ENCODE measurements at places on chromosomes 16 and 17.

DNA sequence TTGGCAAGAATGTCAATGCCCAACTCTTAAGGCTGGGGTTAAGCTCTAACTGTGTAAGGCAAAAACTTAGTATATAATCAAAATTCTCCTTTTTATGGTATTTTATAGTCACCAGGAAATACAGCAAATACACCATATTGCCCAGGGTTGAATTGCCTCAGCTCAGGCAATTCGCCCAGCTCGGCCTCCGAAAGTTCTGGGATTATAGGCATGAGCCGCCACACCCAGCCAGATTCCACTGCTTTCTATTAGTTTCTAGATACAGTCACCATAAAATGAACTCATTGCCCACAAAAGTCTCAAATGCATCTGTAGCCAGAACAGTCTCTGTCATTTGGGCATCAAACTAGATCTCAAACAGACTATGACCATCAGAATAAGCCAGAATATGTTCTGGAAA is 238.7 kb upstream of the TOX3 start:
- DNase-seq = no peak

GRCh38 chr16:67666559-67667452 is at the start of the genes C16orf86 and ENKD1:
TSS of gene C16orf86 (plus strand) at chr16:67666814. CDS start at chr16:67666971, 157 bp downstream.
TSS of gene ENKD1 (minus strand) at chr16:67666750. CDS start at chr16:67666442, 308 bp downstream.
- no peak for DNase-seq

- DNase-seq = no peak
Observed at GRCh38 chr16:87464691-87465300, 28.0 kb downstream of the ZCCHC14 start.

DNA sequence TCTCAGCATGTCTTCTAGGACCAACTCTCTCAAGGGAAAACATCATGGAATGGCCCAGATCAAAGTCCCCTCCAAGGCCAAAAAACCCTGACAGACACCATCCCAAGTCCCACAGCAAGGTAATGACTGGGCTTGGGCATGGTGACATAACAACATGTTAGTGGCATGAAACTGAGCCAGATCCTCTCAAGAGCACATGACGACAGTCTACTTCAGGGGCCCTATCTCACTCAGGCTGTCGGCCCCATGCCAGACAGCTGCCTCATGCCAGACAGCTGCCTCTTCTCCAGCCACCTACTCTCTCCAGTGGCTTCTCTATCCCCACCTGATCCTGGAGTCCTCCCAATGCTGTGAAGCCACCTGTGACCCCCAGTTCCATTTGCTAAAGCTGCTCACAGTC is 18.4 kb downstream of the HSD11B2 start:
- DNase-seq = no peak

- no peak for DNase-seq
Observed at GRCh38 chr16:87465306-87465705, 27.5 kb downstream of the ZCCHC14 start.

DNA sequence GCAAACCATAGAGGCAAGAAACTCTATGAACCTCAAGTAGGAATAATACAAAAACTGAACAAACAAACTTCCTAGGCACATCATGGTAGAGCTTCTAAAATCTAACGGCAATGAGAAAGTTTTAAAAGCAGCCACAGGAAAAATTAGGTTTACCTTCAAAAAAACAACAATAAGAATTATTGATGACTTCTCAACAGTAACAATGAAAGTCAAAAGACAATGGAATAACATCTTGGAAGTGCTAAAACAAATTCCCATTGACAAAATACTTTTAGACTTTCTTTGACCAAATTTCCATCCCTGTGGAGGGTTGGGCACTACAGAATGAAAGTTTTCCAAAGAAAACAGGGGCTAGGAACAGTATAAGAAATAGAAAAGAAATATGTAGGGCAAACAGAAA is 222.9 kb upstream of the ERCC4 start:
- DNase-seq = no peak

DNA sequence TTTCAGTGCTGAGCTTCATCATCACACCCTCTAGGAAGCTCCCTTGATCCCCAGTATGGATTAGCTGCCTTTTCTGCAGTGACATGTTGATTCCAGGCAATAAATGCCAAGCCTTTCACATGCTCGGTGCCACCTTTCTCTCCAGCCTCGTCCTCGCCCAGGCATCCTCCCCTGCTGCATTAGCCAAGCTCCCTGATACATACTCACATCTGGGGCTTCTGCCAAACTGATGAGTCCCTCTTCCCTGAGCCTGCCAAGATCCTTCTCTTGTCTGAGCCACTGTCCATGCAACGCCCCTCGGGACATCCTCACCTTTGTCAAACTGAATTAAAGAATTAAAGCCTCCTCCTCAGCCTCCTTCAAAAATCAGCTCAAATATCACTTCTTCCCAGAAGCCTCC is 538.5 kb upstream of the CDH11 start:
- DNase-seq = no peak

- no peak for DNase-seq
Observed at GRCh38 chr17:38508570-38508950, 80.3 kb downstream of the ARHGAP23 start.

DNA sequence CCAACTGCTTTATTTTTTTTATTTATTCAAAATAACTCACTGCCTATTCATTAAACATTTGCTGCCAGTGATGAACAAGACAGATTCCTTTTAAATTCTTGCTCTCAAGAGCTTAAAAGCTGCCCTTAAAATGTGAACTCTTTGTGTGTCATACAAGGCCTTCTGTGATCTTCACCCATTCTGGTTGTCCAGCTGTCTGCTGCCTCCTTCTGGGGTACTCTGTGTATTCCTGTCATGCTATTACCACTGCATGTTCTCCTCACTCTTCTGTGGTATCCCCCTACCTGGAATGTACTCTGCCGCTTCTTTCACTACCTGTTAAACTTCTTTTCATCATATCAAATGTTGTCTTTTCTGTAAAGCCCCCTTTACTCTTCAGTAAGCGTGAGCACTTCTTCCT is 165.8 kb downstream of the CHD9 start:
- no peak for DNase-seq

DNA sequence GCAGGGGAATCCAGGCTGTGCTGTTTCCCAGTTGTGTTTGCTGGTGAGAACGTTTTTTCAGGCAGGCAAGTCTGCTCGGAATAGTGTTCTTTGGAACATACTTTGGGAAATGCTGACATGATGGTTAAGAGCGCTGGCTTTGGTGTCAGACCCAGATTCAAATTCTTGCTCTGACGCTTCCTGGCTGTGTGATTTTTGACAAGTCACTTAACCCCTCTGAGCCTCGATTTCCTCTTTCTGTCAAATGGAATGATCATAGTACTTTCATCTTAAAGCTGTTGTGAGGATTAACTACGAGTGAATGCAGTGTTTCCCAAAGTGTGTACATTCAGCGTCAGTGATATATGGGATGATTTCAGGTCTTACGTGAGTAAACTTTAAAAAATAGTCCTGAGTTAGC is 4.8 kb downstream of the FBRS start:
- DNase-seq = no peak

- no peak for DNase-seq
Observed at GRCh38 chr17:31431852-31432658, 40.6 kb downstream of the RAB11FIP4 start.

GRCh38 chr17:45770632-45771270 is 13.4 kb upstream of the CRHR1 start:
- DNase-seq = no peak

- no peak for DNase-seq
Observed at GRCh38 chr17:56727876-56728617, 105.7 kb downstream of the C17orf67 start.

DNA sequence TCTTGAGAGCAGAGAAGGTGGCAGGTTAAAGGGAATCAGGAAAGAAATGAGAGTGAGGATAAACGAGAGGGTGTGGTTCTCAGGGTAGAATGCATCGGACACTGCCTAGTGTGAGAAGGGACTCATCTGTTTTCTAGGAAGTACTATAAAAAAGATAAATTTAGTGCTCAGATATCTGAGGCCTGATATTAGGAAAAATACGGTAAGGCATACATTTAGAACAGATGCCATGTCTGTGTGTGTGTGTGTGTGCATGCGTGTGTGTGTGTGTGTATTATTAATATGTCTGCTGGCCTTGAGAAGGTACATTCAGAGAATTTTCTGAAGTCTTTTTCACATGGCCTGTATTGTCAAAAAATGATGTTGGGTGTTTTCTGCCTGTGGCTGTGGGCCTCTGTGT is 414.8 kb downstream of the MAF start:
- DNase-seq = no peak

- DNase-seq = no peak
Observed at GRCh38 chr16:14476183-14476582, 153.9 kb downstream of the PARN start.

GRCh38 chr16:25126820-25127232 is 15.3 kb downstream of the LCMT1 start:
- no peak for DNase-seq

GRCh38 chr17:19424934-19425868 is 14.2 kb downstream of the RNF112 start:
- DNase-seq = no peak

DNA sequence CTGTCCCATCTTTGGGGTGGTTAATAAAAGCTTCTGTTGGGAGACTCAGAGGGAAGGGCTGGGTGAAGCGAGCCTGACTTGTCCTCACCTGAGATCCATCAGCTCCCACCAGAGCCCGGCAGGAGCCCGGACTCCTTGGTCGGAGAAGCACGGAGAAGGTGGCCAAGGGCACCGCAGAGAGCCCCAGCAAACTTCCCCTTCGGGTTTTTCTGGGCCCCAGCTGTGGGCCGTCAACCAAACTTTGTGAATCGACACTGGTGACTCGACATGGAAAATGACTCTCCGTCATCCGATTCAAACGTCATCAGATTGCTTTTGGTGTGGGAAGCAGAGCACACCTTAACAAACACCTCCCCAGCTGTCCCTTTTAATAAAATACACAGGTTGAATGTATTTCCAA is 21.4 kb downstream of the ENPP7 start:
- no peak for DNase-seq

DNA sequence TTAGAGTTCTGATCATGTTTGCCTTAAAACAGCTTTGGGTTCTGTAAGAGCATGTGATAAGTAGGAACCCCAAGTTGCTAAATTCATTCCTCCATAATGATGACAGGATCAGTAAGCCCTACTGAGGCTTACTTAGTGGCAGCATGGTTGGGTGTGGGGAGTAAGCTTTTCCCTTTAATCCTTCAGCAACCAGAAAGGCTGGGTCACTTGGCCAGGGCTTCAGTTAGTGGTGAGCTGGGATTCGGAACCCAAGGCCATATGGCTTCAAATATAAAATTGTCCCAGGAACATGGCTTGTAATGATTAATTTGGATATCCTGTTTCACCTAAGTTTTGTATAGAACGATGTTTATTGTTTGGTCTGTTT is 850 bp downstream of the GINS3 start:
- DNase-seq = no peak

- no peak for DNase-seq
Observed at GRCh38 chr17:70379945-70380344, 210.6 kb downstream of the KCNJ2 start.

- DNase-seq = no peak
Observed at GRCh38 chr17:13209081-13209480, 191.3 kb upstream of the ELAC2 start.

- DNase-seq = no peak
Observed at GRCh38 chr17:61196799-61197198, 202.8 kb upstream of the TBX2 start.

- peak; percentile 61 for DNase-seq
Observed at GRCh38 chr16:31215287-31216162, 1.4 kb downstream of the PYDC1 start.

- no peak for DNase-seq
Observed at GRCh38 chr17:74332763-74333283, 6.8 kb downstream of the KIF19 start.

DNA sequence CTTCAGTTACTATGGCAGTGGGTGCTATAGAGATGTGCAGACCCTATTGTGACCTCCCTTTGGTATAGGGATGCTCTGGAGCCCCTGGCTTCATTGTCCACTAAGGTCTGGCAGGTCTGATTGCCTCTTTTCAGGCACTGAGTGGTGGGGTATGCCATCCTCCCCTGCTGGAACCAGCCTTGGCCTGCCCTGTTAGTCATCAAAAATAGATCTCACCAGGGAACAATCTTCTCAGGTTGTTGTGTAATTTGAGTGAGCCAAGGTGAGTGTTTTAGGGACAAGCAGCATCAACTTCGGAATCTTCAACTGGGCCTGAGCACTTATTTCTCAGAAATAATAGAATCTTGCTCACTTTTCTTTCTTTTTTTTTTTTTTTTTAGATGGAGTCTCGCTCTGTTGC is 19.6 kb downstream of the HMOX2 start:
- no peak for DNase-seq

DNA sequence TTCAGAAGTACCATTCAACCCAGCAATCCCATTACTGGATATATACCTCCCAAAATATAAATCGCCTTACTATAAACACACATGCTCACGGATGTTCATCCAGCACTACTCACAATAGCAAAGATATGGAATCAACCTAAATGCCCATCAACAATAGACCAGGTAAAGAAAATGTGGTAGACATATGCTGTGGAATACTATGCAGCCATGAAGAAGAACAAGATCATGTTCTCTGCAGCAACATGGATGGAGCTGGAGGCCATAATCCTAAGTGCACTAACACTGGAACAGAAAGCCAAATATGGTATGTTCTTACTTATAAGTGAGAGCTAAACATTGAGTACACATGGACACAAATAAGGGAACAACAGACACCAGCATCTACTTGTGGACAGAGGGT is 7.8 kb downstream of the ALOX15 start:
- no peak for DNase-seq

DNA sequence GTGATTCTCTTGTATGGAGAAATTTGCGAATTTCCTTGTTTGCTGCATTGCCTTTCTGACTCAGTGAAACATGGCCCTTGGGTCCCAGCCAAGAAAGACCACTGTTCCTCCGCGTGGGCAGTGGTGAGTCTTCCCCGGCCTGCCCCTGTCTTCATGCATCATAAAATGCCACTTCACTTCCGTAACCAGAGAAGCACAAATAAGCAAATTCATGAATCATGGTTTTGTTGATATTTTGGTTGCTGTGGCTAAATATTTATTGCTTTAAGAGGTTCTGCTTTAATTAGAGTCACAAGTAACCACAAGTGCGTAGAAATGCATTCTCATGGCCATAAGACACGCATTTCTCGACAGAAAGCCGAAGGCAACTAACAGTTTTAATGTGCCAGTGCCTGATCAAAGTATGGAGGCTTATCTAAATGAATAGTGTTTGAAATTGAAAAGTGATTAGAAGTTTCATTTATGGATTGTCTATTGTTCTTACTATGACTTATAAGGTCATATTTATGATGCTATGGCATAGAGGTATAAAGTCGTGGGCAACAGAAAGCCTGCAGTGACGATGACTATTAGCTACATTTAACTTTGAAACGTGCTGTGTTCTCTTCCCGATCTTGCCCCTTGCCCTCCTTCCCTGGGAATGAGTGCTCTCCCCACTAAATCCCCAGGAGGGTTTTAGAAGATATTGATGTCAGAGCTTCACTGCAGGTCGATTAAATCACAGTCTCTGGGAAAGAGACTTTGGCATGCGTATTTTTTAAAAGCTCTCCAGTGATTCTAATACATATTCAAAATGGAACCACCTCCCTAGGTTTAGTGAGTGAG is 76.0 kb downstream of the WIPI1 start:
- no peak for DNase-seq

Data from NT2/D1 (cell line).